Osteoblast (primary cell): ENCODE measurements at places on chromosomes 13 and 19. TPM values are rescaled to one million over a fixed set of nuclear protein-coding genes. Genes with fewer than 3 reads are reported as not detected.

DNA sequence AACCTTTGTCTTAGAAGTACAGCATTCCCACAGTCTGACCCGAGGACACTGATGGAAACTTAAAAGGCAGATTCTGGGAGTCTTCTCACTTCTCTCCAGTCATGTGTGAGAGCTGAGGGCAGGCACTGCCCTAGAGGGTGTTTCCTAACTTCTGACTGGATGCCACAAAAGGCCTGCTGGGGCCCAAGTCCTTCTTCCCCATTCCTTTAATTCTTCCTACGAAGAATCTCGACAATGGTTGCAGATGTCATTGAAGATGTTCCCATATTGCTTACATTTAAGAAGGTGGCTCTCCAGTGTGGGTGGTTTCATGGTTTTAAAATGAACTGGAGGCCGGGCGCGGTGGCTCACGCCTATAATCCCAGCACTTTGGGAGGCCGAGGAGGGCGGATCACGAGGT, 27.4 kb upstream of the ZNF564 start:
- no peak overlapping the region for H3K4me3 ChIP-seq
- H3K27ac ChIP-seq = no peak overlapping the region
- no peak for DNase-seq
- peaks cover 35% of the 10 kb centered on the region for H3K36me3 ChIP-seq

DNA sequence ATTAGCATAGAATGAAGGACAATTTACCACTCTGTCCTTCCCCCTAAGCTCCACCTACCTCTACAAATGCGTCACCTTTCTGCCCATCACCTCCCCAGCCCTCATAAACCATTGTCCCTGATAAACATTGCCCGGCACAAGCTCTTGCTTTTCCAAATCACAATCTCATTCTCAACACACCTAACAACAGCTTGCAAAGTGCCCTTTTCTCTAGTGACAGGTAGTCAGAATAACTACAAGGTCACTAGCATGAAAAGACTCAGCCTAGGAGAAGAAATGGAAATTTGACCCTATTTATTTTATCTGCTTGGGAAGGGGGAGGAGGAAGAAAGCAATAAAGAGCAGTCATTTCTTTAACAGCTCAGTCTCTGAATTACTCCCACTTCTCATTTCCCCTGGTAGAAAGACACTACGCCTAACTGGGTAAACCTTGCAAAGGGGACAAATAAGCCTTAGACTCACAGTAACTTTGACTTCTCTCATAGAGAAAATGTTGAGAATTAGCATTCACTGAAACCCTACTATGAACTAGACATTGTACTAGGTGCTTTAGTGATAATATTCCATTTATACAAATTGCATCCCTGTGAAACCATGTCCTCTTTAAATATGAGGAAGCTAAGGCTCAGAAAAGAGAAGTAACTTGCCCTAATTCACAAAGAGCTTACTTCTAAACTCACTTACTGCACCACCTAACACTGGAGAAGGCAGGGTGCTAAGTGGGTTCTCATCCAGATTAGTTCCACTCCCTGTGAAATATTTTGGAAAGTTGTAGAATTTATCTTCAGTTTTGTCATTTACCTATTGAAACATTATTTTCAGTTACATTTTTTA, 116.2 kb upstream of the FNDC3A start:
- H3K36me3 ChIP-seq = no peaks in the 10 kb centered on the region
- no peak overlapping the region for H3K4me3 ChIP-seq
- no peaks in the 10 kb centered on the region for H3K4me1 ChIP-seq
- DNase-seq = no peak
- H3K27ac ChIP-seq = no peak overlapping the region

GRCh38 chr19:29115181-29115580, 97.8 kb downstream of the UQCRFS1 start:
- DNase-seq = no peak
- no peak overlapping the region for H3K4me3 ChIP-seq
- no peaks in the 10 kb centered on the region for H3K27me3 ChIP-seq
- no peaks in the 10 kb centered on the region for H3K36me3 ChIP-seq
- H3K27ac ChIP-seq = no peak overlapping the region

DNA sequence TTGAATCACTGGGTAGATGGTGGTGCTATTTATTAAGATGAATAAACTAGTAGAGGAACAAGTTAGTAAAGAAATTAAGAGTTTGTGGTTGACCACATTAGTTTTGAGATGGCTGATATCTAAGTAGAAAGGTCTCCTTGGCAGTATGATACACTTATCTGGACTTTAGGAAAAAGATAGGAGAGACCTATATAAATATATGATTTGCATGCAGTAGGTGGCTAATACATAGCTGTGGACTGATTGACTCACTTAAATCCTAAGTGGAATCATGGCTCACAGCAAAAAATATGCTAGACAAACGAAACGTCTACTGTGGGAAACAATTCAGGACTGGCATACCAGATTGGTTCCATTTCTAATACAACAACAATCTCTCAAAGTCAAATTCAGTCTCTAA, 92.0 kb downstream of the CAB39L start:
- H3K4me3 ChIP-seq = no peak overlapping the region
- H3K36me3 ChIP-seq = no peaks in the 10 kb centered on the region
- no peaks in the 10 kb centered on the region for H3K27me3 ChIP-seq
- no peak for DNase-seq
- peaks cover 12% of the 10 kb centered on the region for H3K4me1 ChIP-seq
- no peak overlapping the region for H3K27ac ChIP-seq

DNA sequence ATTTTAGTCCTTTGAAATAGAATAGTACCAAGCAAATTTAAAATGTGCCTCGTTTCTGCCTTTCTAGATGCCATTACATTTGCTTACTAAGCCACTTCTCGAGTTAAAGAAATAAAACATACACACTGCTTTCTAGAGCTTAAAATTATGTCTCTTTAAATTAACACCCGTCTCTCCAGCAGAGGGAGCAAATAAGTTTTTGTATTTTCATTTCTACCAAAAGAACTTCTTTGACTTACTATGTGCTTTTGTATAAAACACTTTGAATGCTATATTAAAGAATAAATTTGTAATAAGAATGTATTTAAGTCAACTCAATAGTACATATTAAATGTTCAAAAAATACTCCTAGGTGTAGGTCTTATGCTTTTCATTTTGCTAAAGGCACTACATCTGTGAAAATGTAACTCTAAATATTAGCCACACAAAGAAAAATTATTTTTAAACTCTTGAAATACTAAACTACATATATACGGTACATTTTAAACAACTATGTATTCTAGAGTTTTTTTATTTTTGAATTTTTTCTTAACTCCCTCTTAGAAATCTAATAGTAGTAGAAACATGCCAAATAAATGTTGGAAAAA, 269.3 kb upstream of the MIR17HG start:
- H3K4me3 ChIP-seq = no peak overlapping the region
- no peaks in the 10 kb centered on the region for H3K36me3 ChIP-seq
- no peak for DNase-seq
- H3K27ac ChIP-seq = no peak overlapping the region
- no peaks in the 10 kb centered on the region for H3K4me1 ChIP-seq
- H3K27me3 ChIP-seq = no peaks in the 10 kb centered on the region

DNA sequence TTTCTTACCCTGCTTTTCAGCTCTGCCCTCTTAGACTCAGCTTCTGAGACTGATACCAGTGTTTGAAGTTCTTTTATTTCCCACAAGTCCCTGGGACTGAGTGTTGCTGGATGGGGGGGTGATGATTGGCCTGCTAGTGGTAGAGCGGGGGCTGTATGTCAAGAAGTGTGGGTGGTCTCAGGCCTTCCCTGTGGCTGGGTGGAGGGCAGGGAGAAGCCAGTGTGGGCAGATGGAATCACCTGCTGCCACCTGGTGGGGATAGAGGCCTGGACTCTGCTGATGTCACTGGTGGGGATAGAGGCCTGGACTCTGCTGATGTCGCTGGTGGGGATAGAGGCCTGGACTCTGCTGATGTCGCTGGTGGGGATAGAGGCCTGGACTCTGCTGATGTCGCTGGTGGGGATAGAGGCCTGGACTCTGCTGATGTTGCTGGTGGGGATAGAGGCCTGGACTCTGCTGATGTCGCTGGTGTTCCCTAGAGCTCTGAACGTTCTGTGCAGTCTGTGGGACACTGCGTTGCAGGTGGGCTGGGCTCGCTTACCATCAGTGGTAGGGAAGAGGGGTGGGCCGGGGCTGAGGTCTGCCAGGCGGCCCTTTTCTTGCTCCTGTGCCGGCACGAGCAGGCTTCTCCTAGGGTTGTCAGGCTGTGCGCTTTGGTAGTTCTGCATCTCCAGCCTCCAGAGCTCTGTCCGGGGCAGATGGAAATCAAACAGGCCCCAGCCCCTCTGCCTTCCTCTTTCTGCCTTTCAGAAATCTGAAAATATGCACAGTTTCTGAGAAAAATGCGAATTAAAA, 101.3 kb downstream of the ARHGEF7 start:
- no peak overlapping the region for H3K27ac ChIP-seq
- H3K4me1 ChIP-seq = peaks cover 17% of the 10 kb centered on the region
- DNase-seq = peak; percentile 76
- no peak overlapping the region for H3K4me3 ChIP-seq

- no peak for DNase-seq
- H3K36me3 ChIP-seq = no peaks in the 10 kb centered on the region
- peaks cover 5% of the 10 kb centered on the region for H3K27me3 ChIP-seq
- no peak overlapping the region for H3K27ac ChIP-seq
Measured at GRCh38 chr13:51914137-51914493, 52.3 kb downstream of the CCDC70 start.

- H3K36me3 ChIP-seq = no peaks in the 10 kb centered on the region
- H3K4me1 ChIP-seq = no peaks in the 10 kb centered on the region
- no peak overlapping the region for H3K27ac ChIP-seq
- no peak overlapping the region for H3K4me3 ChIP-seq
- no peak for DNase-seq
- peaks cover 12% of the 10 kb centered on the region for H3K27me3 ChIP-seq
Measured at GRCh38 chr13:24086642-24087041, 73.9 kb upstream of the SPATA13 start.

GRCh38 chr13:44415815-44416214, 42.2 kb downstream of the SERP2 start:
- no peaks in the 10 kb centered on the region for H3K36me3 ChIP-seq
- H3K4me3 ChIP-seq = no peak overlapping the region

DNA sequence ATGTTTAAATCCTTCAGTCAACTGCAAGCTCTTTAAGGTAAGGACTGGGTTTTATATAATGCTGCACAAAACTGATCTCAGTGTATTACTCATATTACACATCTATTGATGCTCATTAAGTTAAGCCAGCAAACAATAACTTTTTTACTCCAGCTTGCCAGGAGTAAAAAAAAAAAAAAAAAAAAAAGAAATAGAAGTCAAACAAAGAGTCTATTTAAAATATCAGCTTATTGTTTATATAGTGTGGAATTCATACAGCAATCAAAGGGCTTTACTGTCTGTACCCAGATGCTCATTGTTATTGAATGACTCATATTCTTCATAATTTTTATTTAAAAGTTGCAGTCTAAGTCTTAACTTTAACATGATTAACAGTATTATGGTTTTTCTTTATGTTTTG, 21.8 kb upstream of the KBTBD7 start:
- peaks cover 8% of the 10 kb centered on the region for H3K4me1 ChIP-seq
- no peak overlapping the region for H3K27ac ChIP-seq
- no peak overlapping the region for H3K4me3 ChIP-seq
- DNase-seq = peak; percentile 56

- H3K4me1 ChIP-seq = no peaks in the 10 kb centered on the region
- no peak overlapping the region for H3K27ac ChIP-seq
- no peaks in the 10 kb centered on the region for H3K27me3 ChIP-seq
- peaks cover 71% of the 10 kb centered on the region for H3K36me3 ChIP-seq
- no peak overlapping the region for H3K4me3 ChIP-seq
- peak; percentile 84 for DNase-seq
Measured at GRCh38 chr19:19652482-19653295, 9.2 kb upstream of the GMIP start.

DNA sequence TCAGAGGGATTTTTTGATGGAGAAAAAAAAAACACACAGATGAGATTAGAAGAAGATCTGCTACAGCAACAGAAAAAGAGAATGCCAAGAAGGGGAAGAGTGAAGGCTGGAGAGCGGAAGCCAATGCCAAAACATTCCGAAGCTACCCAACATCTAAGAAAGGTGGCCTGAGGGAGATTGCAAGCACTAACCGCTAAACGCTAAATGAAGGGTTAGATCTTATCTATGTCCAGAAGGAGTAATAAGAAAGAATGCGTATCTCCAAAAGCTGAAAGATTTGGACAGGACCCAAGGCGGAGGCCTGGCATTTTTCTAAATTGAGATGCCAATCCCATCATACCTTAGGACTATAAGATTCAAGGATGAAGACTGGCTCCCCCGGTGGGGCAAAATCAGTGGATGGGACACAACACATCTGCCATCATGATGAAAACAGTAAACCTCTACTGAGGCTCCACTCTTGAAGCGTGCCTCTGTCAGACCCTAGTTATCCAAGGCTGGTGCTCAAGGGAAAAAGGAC, 15.6 kb upstream of the HMGB1 start:
- H3K27me3 ChIP-seq = peaks cover 4% of the 10 kb centered on the region
- no peak overlapping the region for H3K4me3 ChIP-seq
- no peak for DNase-seq
- H3K36me3 ChIP-seq = no peaks in the 10 kb centered on the region

DNA sequence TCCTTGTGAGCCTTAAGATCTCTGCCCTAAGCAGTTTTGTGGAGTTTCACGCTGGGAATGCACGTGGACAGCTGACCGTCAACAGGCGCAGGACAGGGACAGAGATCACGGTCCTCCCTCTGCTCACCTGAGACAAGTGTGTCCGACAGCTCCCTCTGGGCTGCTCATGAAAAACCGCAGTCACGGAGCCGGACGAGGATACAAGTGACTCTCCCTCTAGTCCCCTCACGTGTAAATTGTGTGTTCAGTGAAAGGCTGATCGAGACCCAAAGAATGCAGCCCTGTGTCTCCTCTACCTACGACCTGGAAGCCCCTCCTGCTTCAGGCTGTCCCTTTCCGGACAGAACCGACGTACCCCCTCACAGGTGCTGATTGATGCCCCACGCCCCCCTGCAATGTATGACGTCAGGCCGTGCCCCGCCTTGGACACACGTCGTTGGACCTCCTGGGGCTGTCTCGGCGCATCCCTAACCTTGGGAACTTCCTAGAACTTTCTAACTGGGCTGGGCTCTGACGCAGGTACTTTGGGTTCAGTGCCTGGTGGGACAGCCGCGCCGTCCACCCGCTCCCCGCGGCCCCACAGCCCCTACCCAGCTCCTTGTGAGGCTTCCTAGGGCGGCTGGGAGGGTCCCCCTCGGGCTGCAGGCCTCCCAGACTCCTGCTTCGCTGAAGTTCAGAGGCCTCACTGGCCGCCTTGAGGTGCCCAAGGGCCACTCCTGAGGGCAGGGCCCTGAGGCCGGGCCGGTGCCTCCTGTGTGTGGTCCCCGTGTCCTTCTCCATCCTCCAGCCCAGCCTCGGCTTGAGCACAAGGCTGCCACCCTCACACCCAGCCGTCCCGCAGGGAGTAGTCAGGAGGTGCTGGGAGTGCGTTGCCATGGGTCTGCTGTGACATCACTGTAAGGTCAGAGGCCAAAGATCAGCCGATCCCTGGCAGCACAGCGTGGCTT, at the start of gene C13orf46:
Gene C13orf46 (minus strand): TSS at position 859 of the 947 bp plus-strand sequence. CDS start 79 bp downstream, at position 780.
- DNase-seq = no peak
- peaks cover 49% of the 10 kb centered on the region for H3K36me3 ChIP-seq
- no peak within 1 kb of the TSS for H3K27ac ChIP-seq

Gene ALOX5AP
- 0.29 TPM in 1 of 2 replicates, not detected in the other for total RNA-seq

Gene CYSLTR2
- under 0.01 TPM in 2 replicates for total RNA-seq

Gene CC2D1A
- 19.2 and 22.4 TPM in 2 replicates for total RNA-seq

Gene CEACAM20
- total RNA-seq = not detected in 2 replicates

Gene IZUMO2
- not detected in 2 replicates for total RNA-seq

Gene PRRG2
- under 0.01 and 0.29 TPM in 2 replicates for total RNA-seq

Gene SLC6A16
- total RNA-seq = 0.72 and 1.2 TPM in 2 replicates

Gene ZNF345
- 4.7 and 5.3 TPM in 2 replicates for total RNA-seq
